ENCODE measurements at places on chromosomes 5 and 9.

DNA sequence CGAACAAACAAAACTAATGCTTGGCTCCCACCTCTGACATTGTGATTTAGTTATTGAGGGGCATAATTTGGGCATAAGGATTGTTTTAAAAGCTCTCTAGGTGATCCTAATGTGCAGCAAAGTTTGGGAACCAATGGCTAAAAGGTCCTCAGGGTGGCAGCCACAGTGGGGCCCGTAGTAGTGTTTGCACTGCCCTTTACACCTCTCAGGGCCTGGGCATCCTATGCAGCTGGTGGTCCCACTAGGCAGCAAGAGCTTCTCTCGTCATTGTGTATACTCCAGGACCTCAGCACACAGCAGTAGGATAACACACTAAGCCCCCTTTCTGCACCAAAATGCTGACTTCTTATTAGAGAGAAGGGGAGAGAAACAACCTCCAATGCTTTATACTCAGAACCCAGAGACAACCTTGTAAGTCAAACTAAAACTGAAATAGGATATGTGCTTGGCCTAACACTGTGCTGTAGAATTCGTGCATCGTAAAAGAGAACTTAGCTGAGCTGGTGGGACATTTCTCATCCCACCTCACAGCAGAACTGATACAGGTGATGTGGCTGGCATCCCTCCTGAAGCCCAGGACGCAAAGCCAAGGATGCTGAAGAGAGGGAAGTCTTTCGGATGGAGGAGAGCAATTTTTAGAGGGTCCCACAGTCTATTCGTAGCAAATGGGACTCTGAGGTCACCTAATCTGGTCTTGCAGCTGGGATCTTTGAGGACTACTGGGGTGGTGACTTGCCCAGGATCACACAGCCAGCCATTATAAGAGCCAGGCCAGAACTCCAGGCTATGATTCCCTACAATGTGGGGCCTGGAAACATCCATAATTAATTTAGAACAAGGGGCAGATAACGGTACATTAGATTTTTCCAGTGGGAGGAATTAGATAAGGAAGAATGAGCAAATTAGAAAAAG is 1.2 kb downstream of the GLRX start:
- DNase-seq, result no peak

DNA sequence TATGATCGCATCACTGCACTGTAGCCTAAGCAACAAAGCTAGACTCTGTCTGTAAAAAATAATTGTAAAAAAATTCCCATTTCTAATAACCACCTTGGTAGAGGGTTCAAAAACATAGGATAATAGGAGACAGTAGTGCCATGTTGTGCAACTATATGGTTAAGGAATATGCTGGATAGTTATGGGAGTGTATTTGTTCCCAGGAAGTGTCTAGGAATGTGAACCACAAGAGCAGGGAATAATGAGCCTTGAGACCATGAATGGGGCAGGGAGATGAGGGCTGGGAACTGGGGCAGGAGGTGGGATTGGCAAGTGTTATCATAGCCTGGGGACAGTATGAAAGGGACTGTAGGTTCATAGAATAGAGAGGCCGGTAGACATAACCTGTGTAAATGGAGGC is 50.4 kb downstream of the RUSC2 start:
- DNase-seq, result no peak

- no peak for DNase-seq
Observed at GRCh38 chr5:168364750-168365550, 73.5 kb downstream of the WWC1 start.

- no peak for DNase-seq
Observed at GRCh38 chr5:154587123-154588026, 109.3 kb upstream of the HAND1 start.

GRCh38 chr5:179141867-179142266 is 81.7 kb downstream of the ZNF354C start:
- no peak for DNase-seq

DNA sequence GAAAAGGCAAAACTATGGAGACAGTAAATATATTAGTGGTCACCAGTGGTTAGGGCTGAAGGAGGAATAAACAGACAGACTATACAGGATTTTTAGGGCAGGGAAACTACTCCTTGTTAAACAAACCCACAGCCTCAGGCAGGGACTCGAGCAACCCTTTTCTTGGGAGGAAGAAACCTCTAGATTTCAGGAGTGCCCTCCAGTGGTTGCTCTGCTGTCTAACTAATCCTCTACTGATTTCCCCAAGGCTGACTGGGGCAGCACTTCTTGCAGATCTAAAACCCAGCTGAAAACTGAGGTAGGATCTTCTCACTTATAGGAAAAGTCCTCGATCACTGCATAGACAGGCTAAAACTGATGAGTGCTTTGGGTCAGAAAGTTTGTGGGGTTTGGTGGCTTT is 176.8 kb downstream of the ISOC1 start:
- DNase-seq, result no peak

- DNase-seq, result no peak
Observed at GRCh38 chr9:92504881-92505280, 22.6 kb upstream of the ASPN start.

DNA sequence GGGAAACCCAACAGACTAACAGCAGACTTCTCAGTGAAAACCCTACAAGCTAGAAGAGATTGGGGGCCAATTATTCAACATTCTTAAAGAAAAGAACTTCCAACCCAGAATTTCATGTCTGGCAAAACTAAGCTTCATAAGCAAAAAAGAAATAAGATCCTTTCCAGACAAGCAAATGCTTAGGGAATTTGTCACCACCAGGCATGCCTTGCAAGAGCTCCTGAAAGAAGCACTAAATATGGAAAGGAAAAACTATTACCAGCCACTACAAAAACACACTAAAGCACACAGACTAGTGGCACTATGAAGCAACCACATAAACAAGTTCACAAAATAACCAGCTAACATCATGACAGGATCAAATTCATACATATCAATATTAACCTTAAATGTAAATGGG is 131.1 kb downstream of the OR2K2 start:
- no peak for DNase-seq

- no peak for DNase-seq
Observed at GRCh38 chr5:31378838-31379237, 153.1 kb downstream of the DROSHA start.

DNA sequence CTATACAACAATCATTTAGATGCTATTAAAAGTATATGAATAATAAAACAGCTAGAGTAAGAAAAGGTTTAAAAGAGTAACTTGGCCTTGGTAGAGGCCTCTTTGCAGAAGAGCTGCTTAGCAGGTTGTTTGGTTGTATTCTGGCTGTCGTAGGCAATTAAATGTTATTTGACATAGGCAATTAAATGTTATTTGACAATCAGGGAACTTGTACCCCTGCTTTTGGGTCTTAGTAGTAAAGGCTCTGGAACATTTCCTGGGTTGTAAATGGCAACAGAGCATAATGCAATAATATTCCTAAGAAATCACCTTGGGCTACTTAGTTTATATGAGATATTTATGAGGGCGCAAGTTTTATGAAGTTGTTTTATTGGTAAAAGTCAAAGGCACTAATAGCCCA is 84.4 kb upstream of the SLC28A3 start:
- DNase-seq, result no peak

- no peak for DNase-seq
Observed at GRCh38 chr9:92973700-92974099, 26.4 kb downstream of the FGD3 start.

GRCh38 chr9:135363596-135363995 is 116.0 kb upstream of the PPP1R26 start:
- no peak for DNase-seq

- DNase-seq, result no peak
Observed at GRCh38 chr9:79664375-79664831, 92.6 kb downstream of the TLE4 start.

DNA sequence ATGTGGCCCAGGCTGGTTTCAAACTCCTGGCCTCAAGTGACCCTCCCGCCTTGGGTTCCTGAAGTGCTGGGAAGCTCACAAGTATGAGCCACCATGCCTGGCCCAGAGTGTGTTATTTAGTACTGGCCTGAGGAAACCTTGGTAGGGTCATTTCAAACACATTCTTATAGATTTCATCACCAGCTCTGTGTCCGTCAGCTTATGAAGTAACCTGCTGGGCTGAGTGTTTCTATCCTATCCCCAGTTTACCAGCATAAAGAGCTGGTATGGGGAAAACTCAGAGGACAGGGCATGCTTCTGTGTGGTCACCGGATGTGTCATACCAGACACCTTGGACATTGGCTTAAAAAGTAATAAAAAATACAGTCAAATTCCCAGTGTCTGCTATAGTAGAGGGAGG is 45.3 kb downstream of the PTPN3 start:
- no peak for DNase-seq

DNA sequence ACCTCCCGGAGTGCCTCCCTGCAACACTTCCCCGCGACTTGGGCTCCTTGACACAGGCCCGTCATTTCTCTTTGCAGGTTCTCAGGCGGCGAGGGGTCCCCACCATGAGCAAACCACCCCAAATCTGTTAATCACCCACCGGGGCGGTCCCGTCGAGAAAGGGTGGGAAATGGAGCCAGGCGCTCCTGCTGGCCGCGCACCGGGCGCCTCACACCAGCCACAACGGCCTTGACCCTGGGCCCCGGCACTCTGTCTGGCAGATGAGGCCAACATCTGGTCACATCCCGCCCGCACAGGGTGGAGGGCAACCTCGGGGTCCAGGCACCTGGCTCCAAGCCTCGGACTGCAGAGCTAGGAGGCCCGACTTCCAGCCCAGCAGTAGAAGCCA is 776 bp upstream of the TERT start:
- peak; percentile 13 for DNase-seq

DNA sequence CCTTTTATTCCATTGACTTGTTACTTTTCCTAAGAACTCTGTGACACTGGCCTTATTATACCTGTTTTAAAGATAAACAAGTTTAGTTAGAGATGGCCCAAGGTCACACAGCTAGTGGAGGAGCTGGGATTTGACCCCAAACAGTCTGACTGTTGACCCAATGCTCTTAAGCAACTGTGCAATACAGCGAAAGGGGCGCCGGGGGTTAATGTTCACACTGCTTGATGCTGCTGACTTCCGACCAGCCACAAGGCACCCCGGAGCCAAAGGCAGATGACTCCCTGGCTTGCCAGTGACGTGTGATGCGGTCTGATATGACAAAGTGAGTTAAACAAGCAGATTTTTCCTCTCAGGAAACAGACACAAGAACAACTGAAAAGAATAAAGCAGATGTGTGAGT is 23.9 kb downstream of the PIK3R1 start:
- DNase-seq, result peak; percentile 39

- DNase-seq, result no peak
Observed at GRCh38 chr9:133632806-133633680, 3.1 kb upstream of the DBH start.

All from activated B cell treated with CpG ODN at 0.5 μM for 24 hours (primary cell).